ENCODE measurements at places on chromosomes 1 and 21.
A peak's percentile ranks its signal among the peaks of the same experiment; 100 is the strongest.

GRCh38 chr1:245128381-245129101 lies 26.2 kb upstream of the KIF26B start:
- no peak for DNase-seq
- no peak overlapping the region for H3K4me3 ChIP-seq
- H3K27me3 ChIP-seq: peaks cover 5% of the 10 kb centered on the region
- H3K4me1 ChIP-seq: peaks cover 9% of the 10 kb centered on the region
- H3K36me3 ChIP-seq: peaks cover 3% of the 10 kb centered on the region
- no peak overlapping the region for H3K27ac ChIP-seq

DNA sequence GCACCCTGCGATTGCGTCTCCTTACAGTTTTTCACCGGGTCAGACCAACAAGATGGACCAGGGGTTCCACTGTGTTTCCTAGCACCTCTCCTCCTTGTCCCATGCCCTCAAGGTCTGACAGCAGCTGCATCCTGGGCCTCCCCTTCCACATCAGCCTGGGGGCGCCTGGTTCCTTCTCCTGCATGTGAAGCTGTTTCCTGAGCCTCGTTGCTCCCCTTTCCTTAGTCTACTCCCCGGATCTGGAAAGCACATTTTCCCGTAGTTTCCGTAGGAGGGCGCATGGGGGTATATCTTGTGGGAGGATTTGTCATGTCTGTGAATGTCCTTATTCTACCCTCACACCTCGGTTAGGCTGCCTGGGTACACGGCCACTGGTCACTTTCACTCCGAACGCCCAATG lies 6.1 kb downstream of the PRDM15 start:
- no peak overlapping the region for H3K27ac ChIP-seq
- no peak overlapping the region for H3K4me3 ChIP-seq
- no peak for DNase-seq
- no peaks in the 10 kb centered on the region for H3K27me3 ChIP-seq

GRCh38 chr21:33396951-33397350 lies 6.3 kb upstream of the IFNGR2 start:
- no peaks in the 10 kb centered on the region for H3K4me1 ChIP-seq
- no peak overlapping the region for H3K27ac ChIP-seq
- H3K4me3 ChIP-seq: no peak overlapping the region
- no peak for DNase-seq
- H3K36me3 ChIP-seq: no peaks in the 10 kb centered on the region

GRCh38 chr1:178434899-178435435 lies 61.8 kb downstream of the CLEC20A start:
- H3K4me3 ChIP-seq: no peak overlapping the region
- no peaks in the 10 kb centered on the region for H3K27me3 ChIP-seq
- DNase-seq: no peak
- no peak overlapping the region for H3K27ac ChIP-seq
- H3K36me3 ChIP-seq: no peaks in the 10 kb centered on the region

DNA sequence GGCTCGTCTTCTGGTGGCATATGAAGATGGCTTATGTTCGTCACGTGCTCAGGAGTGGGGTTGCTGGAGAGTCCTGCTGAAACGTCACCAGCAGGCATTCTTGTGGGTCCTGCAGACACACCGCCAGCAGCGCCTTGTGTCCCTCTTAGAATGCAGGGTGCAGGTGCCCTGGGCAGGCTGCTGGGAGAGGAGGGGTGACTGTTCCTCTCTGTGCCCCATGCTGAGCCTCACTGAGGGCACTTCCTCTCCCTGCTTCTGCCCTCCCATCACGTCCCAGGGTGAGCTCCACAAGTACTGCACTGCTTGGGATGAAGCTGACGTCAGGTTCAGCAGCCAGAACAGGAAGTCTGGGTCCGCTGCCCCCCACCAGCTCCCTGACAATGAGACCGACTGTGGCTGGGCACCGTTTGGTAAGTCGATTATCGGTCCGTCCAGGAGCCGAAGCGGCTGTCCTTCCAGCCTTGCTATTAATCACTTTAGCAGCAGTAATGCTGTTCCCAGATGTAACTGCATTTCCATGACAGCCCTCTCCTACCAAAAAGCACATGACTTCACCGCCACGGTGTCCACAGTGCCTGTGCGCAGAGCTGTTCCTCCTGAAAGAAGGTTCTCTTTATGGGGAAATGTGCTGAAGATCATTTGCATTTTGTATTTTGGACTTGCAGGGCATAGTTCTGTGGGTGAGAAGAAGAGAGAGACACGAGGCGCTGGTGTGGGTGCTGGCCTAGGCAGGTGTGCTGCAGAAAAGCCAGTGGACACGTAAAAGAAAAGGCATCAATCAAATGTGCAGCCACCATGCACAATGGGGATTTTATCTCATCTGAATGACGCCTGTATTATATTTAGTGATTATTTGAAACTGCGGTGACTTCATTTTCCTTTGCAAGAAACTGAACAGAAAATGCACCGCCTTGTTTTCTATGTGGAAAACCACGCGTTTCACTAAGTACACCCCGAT lies 21.0 kb downstream of the SLC37A1 start:
- peaks cover 18% of the 10 kb centered on the region for H3K4me1 ChIP-seq
- no peaks in the 10 kb centered on the region for H3K36me3 ChIP-seq
- H3K27ac ChIP-seq: no peak overlapping the region
- H3K4me3 ChIP-seq: no peak overlapping the region

DNA sequence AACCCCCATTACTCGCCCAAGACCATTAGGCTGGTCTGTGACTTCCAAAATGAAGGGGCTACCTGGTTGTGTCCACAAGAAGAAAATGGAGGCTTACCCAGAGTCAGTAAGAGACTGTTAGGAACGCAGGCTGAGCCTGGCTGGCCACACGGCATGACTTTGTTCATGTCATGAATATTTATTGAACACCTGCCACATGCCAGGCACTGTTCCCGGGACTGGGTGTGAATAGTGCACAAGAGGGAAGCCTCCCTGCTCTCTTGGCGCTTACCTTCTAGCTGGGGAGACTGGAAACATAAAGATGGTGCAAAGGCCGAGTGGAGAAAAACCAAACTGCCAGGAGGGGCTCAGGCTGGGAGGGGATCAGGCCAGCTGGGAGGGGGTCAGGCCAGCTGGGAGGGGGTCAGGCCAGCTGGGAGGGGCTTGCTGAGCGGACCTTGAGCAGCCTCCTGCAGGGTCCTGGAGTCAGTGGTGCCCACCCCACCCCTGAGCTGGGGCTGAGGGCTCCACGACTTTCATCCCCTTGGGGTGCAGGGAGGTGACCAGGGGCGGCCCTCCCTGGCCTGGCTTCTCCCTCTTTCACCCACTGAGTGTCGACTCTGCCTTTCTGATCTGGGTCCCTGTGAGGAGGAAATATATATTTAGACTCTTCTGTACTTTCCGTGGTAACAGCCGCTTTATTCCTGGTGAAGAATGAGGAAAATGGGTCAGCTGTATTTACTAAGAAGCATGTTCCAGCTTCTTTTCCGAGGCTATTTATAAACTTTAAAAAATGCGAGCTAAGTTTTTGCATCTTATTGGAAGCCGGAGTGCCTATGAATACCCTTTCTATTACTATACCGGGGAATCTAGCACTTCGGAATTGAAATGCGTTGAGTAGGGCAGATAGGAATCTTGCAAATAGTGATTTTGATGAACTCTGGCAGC lies 139.0 kb downstream of the CAMTA1 start:
- H3K27me3 ChIP-seq: peaks cover 3% of the 10 kb centered on the region
- no peak for DNase-seq
- H3K27ac ChIP-seq: no peak overlapping the region
- H3K4me1 ChIP-seq: no peaks in the 10 kb centered on the region

DNA sequence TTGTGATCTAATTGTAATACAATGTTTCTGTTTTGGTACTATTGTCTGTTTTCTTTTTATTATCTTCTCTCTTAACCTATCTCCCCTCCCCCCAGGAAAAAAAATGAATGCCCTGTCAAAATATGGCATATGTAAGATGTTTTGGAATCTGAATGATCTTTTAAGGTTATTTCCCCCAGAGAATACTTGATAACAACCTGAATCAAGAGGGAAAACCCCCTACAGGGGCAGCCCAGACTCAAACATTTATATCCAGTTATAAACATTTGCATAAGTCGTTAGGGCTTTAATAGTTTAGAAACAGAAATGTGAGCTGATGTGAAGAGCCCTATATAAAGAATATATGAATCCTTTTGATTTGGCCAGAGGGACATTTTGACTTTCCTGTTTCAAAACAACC lies 169.5 kb downstream of the VAV3 start:
- no peaks in the 10 kb centered on the region for H3K36me3 ChIP-seq
- H3K27me3 ChIP-seq: no peaks in the 10 kb centered on the region
- no peak overlapping the region for H3K4me3 ChIP-seq
- DNase-seq: no peak

- DNase-seq: no peak
- no peak overlapping the region for H3K27ac ChIP-seq
- H3K27me3 ChIP-seq: no peaks in the 10 kb centered on the region
- H3K36me3 ChIP-seq: peaks cover 6% of the 10 kb centered on the region
Measured at GRCh38 chr1:13825033-13825432, 125.0 kb downstream of the PRDM2 start.

DNA sequence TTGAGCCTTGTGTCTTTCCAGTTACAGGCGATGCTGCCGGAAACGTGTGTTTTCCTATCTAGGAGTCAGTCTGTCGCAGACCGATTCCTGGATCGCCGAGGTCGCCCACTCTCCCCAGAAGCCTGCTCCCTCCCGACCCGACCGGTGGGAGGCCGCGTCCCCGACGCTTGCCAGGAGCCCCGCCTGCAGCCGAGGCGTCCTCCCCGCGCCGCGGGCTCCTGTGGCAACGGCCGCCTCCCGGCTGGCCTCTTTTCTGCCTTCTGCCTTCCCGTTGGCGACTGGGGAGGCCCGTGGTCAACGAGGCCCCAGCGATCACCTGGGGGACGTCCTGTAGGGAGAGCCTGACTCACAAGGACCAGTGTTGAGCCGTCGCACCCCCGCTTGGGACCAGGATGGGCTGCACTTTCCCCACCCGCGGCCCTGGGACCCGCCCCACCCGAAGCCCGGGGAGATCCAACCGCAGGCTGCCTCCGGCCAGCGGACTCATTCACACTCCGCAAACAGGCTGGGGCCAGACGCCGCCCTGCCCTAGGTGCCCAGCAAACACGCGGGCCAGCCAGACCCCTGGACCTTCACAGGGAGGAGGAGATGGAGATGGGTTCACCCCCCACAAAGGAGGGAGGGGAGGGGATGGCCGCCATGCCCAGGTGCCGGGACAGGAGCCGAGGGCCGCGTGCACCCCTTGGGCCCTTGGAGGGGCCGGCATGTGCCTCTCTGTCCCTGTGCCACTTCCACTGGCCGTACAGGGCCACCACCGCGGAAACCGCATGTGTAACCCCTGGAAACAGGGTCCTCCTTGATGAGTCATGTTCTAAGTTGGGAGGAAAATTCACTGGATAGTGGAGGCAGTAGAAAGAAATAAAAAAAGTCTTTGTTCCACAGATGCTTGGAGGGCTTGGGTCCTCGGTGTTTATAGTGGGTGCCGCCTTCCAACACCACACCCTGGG lies 7.2 kb upstream of the COL6A1 start:
- peak overlapping the region; percentile 83 for H3K27ac ChIP-seq
- no peak overlapping the region for H3K4me3 ChIP-seq
- no peaks in the 10 kb centered on the region for H3K36me3 ChIP-seq
- peak; percentile 71 for DNase-seq
- H3K27me3 ChIP-seq: peaks cover 12% of the 10 kb centered on the region

- H3K4me3 ChIP-seq: no peak within 1 kb of the TSS
- H3K4me1 ChIP-seq: no peaks in the 10 kb centered on the region
Measured at GRCh38 chr1:150507912-150508864, at the start of gene ECM1. ECM1 (plus strand) TSS chr1:150508109; CDS start chr1:150508210, 101 bp downstream.

- H3K27ac ChIP-seq: no peak overlapping the region
- H3K27me3 ChIP-seq: peaks cover 21% of the 10 kb centered on the region
- no peaks in the 10 kb centered on the region for H3K36me3 ChIP-seq
- no peak overlapping the region for H3K4me3 ChIP-seq
- H3K4me1 ChIP-seq: no peaks in the 10 kb centered on the region
- DNase-seq: peak; percentile 7
Measured at GRCh38 chr1:1171546-1172340, 1.9 kb upstream of the TTLL10 start.

DNA sequence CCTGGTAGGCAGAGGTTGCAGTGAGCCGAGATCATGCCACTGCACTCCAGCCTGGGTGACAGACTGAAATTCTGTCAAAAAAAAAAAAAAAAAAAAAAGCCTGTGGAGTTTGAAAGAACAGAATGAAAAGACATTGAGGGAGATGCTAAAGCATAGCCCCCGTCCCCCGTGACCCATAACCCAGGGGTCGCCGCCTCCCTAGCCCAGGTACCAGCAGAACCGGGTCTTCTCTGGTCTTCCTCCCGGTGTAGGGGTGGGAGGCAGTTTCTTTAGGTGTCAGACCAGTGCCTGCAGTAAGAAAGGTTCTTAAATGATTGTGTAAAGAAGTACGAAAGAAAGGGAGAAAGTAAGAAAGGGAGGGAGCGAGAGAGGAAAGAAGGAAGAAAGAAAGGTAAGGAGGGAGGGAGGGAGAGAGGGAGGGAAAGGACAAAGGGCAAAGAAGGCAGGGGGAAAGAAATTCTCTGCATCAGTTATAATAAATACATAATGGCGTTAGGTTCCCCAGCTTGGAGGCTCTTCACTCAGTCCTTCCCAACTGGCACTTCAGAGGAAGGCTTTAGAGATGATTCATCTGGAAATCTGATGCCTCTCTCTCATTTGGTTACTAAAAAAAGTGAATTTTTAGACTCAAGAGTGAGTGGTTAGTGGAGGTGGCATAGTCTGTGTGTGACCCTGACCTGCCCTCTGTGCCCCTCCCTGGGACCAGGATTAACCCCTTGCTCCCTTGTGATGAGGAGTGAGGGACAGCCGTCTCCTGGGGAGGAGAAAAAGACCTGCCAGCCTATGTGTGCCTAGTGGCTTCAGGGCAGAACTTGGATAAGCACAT lies 1.1 kb downstream of the IL24 start:
- H3K36me3 ChIP-seq: no peaks in the 10 kb centered on the region
- DNase-seq: no peak
- H3K27me3 ChIP-seq: peaks cover 2% of the 10 kb centered on the region
- peaks cover 15% of the 10 kb centered on the region for H3K4me1 ChIP-seq

GRCh38 chr1:185337246-185337645 lies 20.2 kb upstream of the IVNS1ABP start:
- no peak overlapping the region for H3K27ac ChIP-seq
- peaks cover 4% of the 10 kb centered on the region for H3K4me1 ChIP-seq
- H3K27me3 ChIP-seq: no peaks in the 10 kb centered on the region

DNA sequence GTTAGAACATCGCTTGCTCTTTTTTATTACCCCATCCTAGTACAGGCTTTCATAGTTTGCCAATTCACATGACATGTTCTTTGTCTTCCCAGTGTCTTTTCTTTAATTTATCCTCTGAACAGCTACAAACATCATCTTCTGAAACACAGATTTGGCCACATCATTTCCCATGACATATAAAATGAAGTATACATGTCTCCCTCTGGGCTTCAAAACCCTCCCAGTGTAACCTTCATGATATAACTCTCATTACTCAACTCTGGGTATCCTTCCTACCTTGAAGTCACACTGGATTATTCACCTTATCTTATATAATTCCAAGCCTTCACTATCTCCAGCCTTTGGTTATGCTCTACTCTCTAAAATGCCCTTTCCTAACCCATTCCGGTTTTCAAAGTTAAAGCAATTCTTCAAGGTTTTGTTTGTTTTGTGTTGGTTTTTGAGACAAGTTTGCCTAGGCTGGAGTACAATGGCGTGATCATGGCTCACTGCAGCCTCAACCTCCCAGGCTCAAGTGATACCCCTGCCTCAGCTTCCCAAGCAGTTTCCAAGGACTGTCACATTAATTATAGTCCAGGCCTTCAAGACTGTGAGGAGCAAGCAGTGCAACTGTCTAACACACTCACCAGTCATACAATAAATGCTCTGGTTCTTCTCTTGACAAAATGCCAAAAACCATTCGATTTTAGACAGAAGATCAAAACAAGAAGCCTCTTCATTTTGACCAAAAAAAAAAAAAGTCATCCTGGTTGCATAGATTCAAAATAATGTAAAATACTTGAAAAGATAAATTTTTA lies 5.8 kb downstream of the RGS1 start:
- DNase-seq: no peak
- no peaks in the 10 kb centered on the region for H3K27me3 ChIP-seq
- no peaks in the 10 kb centered on the region for H3K4me1 ChIP-seq
- no peaks in the 10 kb centered on the region for H3K36me3 ChIP-seq
